Fibroblast of skin of left biceps (primary cell): ENCODE measurements at places on chromosomes 3 and 15.

- no peak for DNase-seq
Measured at GRCh38 chr3:137792626-137793271, 28.6 kb downstream of the SOX14 start.

GRCh38 chr3:70383360-70383831 lies 71.0 kb upstream of the MDFIC2 start:
- DNase-seq, result no peak

DNA sequence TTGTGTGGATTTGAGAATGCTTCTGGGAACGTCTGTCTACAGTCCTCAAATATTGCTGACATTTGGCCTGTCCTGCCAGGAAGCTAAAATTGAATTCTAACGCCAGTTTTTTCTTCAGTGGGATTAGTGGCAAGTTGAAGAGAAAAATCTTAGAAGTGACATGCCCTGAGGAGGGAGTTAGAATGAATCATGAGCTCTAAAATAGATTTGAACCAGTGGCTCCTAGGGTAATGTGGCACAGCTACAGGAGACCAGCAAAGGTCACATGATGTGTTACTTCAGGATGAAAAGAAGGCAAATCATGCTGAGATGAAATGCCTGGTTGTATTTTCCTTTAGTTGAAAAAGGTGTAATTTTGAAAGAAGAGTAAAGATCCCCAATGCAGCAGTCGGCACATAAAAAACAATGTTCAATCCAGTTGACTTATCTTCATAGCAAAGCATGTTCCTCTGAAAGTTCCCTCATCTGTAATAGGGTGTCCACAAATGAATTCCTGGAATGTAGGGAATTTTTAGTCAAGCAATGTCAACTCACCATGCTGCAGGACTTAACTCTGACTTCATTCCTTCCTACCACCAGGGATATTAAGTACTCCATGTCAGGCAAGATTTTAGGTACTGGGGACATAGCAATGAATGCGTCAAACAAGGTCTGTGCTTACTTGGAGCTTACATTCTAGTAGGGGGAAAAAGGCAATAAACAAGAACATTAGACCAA lies 171.6 kb downstream of the CADPS start:
- DNase-seq, result no peak

DNA sequence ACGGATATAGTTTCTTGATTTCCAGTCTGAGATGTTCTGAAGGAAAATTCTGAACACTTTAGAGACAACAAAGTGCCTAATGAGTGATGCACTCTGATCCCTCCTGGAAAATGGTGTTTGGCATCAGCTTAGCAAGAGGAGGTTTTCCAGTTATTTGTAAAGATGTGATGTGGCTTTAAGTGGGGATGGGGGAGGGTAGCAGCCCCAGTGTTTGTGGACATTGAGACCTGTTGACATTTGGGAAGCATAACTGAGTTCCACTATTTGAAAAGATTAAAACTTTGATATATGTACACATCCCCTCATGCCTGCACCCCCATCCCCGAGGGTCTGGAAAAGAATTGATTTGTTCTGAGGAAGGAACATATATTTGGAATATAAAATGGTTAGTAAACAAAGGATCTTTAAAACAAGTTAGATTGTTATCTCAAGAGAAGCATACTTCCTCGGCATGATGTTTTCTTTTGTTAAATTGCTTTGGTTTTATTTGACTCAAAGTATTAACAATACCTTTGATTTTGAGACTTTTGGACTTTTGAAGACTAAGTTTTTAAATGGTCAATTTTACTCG lies 6.5 kb downstream of the IGF1R start:
- no peak for DNase-seq

- no peak for DNase-seq
Measured at GRCh38 chr15:74032606-74033561, 38.4 kb downstream of the PML start.

DNA sequence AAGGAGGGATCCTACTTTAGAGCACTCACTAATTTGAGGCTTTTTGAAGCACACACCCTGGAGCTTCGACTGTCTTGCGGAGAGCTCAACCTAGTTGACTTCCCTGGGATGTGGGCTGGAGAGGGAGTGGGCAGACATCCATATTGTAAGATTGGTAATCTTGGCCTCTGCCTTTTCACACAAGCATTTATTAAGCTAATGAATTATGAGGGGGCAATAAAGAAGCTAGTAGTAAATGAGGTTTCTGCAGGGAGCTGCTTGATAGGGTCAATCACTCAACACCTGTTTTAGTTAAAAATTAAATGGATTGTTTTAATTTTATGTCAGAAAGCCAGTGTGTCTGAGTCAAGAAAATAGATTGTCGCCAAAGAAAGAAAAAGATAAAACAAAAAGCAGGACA lies 76.3 kb downstream of the PDZRN3 start:
- DNase-seq, result no peak

GRCh38 chr3:169563775-169564059 lies 99.8 kb downstream of the MECOM start:
- no peak for DNase-seq

DNA sequence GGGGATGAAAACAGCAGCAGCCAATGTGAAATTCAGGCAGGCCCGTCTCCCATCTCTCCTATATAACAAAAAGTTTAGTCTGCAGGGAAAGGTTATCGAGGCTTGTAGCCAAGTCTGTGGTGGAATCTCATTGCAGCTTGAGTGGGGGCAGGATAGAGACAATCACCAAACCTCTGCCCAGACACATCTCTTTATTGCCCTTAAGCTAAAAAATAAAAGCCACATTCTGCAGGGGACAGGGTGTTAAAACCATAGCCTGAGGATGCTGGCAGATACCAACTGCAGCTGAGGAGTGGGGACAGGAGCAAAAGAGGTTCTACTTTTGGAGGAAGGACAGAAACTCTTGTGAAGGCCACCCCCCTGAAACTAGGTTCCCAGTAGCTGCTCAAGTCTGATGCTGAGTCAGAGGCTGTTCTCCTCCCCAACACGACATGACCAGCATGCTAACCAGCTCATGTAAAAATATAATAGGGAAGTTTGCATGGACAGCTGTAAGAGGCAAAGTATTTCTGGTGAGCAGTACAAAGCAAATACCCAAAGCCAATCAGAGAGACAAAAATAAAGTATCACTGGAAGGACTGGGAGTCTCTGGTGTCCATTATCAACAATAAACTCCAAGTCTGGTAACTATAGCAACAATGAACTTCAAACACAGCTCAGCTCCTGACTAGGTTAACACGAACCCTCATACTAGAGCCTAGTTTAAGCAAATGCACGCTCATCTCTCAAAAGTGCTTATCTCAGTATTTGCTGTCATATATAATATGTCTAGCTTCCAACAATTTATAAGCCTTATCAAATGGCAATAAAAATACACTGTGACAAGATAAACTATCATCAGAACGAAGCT lies 362.2 kb upstream of the SLCO3A1 start:
- DNase-seq, result no peak

DNA sequence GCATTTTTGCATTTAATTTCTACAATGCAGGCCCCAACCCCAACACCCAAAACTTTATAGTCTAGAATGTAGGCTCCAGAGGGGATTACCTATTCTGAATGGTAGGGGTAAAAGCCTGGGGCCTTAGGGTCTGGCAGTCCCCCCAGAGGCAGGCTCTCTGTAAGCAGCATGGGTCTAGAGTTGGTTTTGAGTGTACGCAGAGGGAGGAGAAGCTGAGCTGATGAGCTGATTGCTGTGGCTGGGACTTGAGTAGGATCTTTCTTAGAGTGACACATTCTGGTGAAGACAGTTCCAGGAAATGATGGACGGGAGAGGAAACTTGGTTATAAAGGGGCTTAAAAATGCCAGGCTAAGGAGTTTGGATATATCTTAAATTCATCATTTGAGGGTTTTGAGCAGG lies 2.1 kb downstream of the LPP start:
- DNase-seq, result no peak

DNA sequence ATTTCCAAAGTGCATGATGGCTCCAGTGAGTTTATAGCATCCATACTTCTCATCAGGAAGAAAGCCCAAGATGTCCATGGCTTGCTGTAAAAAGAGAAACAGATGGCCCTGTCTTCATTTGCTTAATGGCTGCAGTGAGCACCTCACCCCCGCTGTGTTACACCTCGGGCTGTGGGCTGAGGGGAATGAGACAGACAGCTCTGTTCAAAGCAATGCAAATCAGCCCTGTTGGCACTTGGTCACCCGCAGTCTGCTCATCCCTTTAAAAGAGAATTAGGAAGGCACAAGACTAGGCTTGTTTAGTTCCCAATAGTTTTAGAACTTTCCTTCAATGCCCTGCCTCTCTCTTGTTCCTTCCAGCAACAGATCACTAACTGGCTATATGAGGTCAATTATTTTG lies 25.2 kb downstream of the MYH15 start:
- no peak for DNase-seq

- no peak for DNase-seq
Measured at GRCh38 chr3:40869013-40869412, 330.3 kb upstream of the CTNNB1 start.

GRCh38 chr15:36831904-36832287 lies 252.5 kb downstream of the CDIN1 start:
- DNase-seq, result no peak

GRCh38 chr15:63763476-63764123 lies 70.1 kb downstream of the HERC1 start:
- peak; percentile 4 for DNase-seq

DNA sequence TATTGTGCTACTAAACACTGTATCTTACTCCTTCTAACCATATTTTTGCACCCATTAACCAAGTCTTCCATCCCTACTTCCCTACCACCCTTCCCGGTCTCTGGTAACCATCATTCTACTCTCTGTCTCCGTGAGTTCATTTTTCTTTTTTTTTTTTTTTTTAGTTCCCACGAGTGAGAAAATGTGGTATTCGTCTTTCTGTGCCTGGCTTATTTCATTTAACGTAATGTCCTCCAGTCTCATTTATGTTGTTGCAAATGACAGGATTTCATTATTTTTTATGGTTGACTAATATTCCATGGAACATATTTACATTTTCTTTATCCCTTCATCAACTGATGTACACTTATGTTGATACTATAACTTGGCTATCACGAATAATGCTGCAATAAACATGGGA lies 31.7 kb downstream of the TJP1 start:
- DNase-seq, result no peak

DNA sequence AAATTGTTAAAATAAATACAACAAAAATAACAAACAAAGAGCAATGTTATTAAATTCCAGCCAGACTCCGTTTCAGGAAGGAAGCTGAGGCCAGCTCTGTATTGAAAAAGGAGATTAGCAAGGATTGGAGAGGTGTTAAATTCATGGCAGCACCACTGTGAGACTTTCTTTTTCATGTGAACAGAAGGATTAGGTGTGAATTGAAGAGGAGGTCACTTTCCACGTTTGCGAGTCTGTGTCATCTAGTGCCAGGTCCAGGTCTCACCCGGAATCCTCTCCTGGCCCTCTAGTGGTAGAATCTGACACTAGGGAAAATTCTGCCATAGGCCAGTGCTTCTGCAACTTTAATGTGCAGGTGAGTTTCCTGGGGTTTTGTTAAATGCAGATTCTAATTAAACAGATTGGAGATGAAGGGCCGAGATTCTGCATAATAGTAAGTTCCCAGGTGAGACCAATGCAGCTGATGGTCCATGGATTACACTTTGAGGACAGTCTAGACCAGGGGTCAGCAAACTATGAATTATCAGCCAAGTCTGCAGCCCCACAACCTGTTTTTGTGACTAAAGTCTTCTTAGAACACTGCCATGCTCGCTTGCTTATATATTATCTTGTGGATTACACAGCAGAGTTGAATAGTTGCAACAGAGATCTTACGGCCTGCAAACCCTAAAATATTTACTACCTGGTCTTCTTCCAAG lies 9.2 kb upstream of the SLC6A1 start:
- DNase-seq, result no peak

DNA sequence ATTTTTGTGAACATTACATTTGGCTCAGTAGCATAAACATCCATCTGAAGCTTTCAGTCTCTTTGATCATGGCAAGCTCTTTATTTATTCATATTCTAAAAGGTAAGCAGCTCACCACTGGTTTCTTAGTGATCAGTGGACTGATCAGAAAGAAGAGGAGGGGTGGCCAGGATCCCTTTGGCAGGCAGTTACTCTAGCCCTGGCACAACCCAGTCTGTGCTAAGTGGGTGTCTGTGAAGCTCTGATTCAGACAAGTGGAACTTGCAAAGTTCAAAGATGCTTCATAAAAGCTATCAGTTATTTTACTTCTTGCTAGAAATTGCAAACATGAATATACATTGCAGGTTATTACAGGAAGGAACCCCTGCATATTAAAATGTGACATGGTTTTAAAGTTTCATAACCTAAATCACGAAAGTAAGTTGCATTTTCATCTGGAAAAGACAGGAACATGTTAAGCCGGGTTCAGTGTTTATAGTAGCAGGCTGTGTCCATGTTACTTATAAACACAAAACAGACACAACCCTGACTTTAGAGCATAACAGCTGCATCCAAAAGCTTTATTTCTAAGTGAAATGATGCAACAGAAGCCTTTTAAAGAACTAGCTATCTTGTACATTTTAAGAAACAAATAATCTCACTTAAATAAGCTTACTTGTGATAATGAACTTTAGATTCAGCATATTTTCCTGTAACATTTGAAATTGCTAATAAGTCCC lies 785.3 kb downstream of the MCTP2 start:
- no peak for DNase-seq

DNA sequence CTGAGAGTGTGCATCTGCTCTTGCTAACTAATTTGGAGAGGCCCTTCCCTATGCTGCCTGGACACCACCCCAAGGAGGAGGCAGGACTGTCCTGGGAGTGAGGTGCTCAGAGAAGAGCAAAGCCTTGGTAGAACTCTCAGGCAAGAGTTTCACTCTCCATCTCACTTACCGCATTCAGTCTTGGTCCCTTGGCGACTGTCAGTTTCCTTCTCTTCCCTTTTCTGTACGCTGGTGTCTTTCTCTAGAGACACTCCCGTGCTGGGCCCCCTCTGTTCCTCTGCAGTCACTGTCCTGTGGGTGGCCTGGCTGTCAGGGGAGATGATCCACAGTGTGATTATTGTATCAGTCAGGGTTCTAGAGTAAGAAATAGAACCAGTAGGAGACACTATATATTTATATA lies 44.0 kb downstream of the IDH2 start:
- no peak for DNase-seq

DNA sequence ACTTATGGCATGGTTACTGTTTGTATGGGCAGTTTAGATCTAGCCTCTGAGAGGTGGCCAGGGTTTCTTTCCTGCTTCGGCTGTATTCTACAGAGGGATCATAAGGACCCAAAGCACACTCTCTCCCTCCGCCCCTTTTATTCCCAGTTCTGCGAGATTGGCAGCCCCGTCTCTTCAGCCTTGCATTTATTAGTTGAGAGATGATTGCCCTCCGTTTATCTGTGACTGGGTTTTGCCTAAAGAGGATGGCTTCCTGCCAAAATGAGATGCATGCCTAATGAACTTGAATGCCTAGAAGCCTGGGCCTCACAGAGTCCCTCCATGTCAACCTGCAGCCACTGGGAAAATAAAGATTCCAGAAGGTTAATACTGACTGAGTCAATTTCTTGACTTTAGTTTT lies 97.1 kb upstream of the CHL1 start:
- no peak for DNase-seq

GRCh38 chr3:117128133-117128532 lies 418.6 kb downstream of the TUSC7 start:
- no peak for DNase-seq

- no peak for DNase-seq
Measured at GRCh38 chr15:76996076-76996525, 1.2 kb downstream of the PSTPIP1 start.

- DNase-seq, result no peak
Measured at GRCh38 chr3:63968612-63969350, 54.5 kb downstream of the PSMD6 start.
